SIG-M5 (cell line): ENCODE measurements at places on chromosomes 3 and 15.

GRCh38 chr3:136067211-136067610 is 101.7 kb downstream of the PPP2R3A start:
- DNase-seq = no peak

DNA sequence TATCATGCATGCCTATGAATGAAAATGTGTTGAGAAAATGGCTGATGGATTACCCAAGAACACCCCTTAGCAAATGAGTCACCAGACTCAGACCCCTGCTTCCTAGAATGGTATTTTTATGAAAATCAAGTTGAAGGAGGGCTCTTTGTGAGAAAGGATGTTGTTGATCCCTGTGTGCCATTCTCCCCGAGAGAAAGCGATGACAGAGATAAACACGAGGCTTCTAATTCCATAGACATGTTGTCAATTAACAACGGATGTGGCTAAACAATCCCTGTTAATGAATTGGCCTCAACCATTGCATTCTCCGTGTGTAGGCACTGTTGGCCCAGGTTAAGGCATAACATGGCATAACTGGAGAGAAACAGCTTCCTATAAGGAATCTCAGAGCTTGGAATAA is 5.8 kb upstream of the OXTR start:
- no peak for DNase-seq

DNA sequence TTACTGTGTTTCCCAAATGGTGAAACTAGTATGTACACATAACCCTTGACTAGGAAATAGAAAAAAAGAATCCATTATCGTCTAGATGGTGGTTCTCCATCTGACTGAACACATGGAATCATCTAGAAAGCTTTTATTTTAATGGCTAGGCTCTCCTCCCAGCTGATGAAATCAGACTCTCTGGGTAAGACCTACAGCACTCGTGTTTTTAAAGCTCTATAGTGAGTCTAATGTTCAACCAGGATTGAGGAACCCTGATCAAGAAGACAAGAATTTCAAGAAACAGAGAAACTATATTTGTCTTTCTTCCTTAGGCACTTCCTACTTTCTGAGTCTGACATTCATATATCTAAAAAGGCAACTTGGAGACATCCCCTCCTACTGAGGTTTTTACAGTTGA is 118.8 kb downstream of the TMCO5A start:
- DNase-seq = no peak

DNA sequence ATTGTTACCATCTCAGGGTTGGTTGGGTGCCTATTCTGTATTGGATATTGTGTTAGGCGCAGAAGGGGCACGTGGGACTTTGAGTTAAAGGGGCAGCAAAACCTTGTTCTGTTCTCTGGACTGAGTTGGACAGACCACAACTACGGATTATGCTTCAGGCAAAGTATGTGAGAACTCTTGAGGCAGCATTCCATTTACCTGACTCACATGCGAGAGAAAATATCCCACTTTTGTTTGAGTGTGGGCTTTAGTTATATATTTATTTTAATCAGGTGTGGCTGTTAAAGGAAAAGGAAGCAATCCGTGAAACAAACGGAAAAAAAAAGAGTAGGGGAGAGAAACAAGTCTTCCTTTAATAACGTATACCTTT is 627 bp upstream of the PLS1 start:
- DNase-seq = no peak

- DNase-seq = no peak
Observed at GRCh38 chr3:195210266-195210973, 60.5 kb downstream of the XXYLT1 start.
